T-cell (primary cell): ENCODE measurements at places on chromosomes 12 and 14.

DNA sequence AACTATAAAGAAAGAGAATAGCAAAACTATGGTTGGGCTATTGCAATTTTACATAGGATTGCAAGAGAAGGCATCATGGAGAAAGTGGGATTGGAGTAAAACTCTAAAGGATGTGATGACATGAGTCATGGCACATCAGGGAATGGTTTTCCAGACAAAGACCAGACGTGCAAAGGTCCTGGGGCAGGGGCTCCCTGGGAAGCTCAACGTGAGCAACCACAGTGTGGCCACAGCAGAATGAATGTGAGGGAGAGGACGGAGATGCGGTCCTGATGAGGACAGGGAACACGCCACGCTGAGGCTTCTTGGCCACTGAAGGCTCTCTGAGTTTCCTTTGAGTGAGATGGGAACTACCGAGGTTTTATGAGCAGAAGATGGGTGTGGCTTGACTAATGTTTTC, 38.2 kb downstream of the FZD10 start:
- no peak for DNase-seq

- no peak for DNase-seq
These were observed 633 bp upstream of the RNU4-2 start for GRCh38 chr12:120292411-120292660.

GRCh38 chr14:80780500-80780899, 161.0 kb downstream of the CEP128 start:
- no peak for DNase-seq

GRCh38 chr12:55915482-55915859, 12.2 kb downstream of the PYM1 start:
- no peak for DNase-seq

GRCh38 chr14:85041618-85042017, 488.3 kb upstream of the FLRT2 start:
- no peak for DNase-seq

DNA sequence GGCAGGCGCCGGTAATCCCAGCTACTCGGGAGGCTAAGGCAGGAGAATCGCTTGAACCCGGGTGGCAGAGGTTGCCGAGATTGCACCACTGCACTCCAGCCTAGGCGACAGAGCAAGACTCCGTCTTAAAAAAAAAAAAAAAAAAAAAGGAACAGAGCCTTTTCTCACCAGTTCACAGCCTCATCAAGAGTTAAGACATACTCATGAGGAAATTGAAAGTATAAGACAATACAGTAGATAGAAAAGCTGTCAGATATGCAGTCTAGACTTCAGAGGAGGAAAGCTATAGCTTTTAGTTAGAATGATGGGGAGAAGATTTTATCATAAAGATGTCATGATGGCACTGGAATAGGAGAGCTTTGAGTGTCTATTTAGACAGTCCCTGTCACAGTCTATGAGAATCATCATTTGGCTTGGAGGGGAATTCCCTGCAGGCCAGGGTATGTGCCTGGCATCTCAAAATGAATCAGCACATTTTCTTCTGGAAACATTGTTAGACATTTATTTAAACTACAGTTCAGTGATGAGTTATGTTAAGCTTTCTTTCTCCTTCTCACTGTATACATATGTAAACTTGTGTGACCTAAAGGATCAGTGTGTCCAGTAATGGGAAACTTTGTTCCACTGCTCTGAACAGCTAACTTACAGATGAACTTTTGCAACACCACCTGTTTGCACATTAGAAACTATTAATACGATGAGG, 2.9 kb upstream of the RAB35 start:
- no peak for DNase-seq

DNA sequence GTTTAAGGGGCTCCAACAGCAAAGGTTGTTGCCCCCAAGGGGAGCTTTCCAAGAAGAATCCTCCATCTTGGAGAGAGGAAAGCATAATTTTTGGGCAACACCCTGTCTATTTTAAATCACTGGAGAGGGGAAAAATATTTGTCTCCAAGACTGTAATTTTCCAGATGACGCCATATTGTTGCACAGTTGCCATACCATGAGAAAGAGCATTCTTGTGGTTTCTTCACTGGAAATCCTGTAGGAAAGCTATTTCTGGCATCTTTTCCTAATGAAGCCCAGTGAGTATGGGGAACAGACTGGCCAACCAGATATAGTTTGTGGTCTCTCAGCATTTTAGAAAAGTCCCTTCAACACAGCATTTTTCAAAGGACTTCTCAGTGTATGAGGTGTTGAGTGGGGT, 88.1 kb upstream of the MANSC4 start:
- DNase-seq, result no peak

DNA sequence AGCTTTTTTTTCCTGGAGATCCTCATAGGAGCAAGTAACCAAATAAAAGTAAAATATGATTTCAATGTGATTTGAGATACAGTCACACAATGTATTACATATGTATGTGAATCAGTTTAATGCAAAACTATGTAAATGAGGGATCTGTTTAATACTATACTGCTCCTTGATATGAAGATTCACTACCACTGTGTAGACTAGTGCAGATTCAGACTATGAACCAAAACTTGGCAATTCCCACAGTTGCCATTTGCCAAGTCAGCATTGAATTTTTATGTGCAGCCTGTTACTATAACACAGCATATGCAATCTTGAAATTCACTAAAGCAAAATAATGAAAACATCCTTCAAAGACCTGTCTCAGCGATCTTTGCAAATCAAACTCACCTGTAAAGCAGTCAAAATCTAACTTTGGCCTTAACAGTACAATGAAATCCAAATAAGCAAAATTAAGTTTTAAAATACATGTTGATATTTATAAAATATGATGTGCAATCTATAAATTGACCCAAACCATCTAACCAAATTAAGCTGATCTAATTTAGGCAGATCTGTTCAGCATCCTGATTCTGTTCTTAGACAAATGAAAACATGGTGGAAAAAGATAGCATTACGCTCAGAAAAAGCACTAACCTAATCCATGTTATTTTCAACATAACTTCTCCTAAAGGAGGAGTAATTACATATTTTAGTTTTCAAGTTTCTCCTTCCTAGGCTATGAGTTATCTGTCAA, 25.5 kb upstream of the LMNTD1 start:
- DNase-seq, result no peak

DNA sequence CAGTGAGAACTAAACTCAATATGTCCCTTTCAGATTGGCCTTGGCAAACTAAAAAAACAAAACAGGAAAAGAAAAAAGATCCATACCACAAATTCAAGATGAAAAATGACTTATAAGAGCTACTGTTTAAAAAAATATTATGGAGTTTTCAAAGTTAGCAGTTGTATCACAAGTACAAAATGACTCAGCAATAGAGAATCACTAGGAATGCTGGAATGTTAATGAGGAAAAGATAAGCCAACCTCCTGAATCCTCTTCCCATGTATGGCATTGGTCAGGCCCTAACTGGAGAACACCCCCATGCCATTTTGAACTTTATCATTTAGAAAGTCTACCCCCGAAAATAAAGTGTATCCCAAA, 62.2 kb downstream of the PPP1R36 start:
- DNase-seq, result no peak

DNA sequence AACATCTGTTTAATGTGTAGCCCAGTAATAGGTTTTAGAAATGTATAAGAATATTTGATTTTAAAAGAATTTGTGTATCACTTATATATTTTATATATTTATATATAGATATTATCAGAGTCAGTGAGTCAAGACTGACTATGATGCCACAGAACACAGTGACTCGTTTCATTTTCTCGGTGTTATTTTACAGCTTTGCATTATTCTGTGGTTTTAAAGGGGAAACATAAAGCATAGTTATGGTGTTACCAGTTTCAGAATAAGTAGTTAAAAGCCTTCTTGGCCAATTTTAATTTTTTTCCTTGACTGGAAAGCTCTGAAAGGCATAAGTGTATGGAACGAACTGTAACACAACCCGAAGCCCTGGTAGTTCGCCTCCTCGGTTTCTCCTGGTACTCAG, 91.0 kb downstream of the GRIP1 start:
- no peak for DNase-seq

- DNase-seq, result no peak
These were observed 871.6 kb upstream of the MDGA2 start for GRCh38 chr14:48546996-48547395.

GRCh38 chr12:57368349-57369095, 62.3 kb downstream of the R3HDM2 start:
- DNase-seq, result no peak

DNA sequence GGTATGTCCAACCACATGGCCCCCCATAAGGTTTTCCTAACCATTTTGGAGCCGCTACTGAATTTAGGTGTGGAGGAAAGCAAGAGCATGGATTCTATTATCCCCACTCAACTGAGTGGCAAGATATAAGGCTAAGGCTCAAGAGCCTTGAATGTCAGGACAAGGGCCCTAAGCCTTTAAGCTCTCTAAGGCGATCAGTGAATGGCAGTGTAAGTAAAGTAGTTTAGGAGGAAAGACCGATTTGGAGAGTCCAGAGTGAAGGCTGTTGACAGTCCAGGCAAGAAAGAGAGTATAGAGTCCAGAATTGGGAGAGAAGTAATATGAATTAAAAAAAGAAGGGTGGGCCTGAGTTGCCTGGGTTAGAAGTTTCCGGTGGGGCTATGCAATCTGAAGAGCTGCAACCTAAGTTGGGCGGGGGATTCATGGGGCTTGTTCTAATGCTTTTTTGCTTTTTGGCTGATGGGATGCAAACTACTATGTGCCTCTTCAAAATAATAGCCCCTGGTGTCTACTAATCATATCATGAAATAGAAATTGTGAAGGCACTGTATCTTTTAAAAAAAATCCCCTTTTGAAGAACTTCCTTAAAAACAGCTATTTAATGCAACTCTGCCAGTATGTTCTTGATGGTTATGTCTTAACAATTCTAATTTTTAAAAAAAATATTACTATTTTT, at the start of gene SPIC:
TSS of gene SPIC (plus strand) at position 626 of the 676 bp plus-strand sequence. CDS start 1,569 bp downstream, outside the sequence.
- no peak for DNase-seq

DNA sequence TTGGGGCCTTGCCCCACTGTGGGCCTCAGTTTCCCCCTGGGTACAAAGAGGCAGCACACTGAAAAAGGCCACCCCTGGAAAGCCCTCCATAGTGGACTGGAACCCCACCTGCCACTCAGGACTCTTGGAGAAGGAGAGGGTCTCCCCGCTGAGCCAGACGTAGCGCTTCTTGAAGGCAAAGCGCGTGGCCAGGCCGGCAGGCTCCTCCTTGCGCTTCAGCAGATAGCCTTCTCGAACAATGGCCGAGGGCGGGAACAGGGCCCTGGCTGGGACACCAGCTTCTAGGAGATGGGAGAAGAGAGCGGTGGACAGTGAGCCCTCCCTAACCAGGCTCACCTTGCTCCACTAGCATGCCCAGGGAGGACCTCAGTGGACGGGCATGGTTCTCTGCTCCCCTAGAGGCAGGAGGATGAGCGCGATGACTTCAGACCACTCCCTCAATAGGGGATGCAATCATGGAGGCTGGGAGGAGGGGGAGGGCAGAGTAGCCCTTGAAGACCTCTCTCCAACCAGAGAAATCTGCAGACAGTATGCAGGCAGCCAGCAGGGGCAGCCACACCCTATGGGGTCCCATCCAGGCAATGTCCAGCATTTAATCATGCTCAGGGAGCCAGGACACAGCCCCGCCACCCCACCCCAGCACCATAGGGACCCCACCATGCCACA, 29.8 kb downstream of the RASAL1 start:
- DNase-seq, result no peak

GRCh38 chr14:99360774-99361595, 89.0 kb upstream of the BCL11B start:
- DNase-seq, result no peak

DNA sequence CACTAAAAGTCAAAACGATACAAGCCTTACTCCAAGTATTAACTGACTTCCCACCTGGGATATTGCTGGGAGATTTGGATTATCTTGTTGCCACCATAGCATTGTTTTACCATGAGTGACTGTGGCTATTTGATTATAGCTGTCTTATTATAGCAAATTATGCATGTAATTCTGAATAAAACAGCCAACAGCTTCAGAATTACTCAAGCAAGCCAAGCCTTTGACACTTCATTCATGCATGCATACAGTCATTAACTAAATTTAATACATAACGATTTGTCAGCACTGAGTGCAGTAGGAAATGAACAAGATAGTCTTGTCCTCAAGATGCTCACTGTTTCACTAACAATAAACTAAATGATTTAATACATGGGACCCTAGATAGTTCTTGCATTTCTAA, 133.0 kb upstream of the FRMD6 start:
- no peak for DNase-seq

DNA sequence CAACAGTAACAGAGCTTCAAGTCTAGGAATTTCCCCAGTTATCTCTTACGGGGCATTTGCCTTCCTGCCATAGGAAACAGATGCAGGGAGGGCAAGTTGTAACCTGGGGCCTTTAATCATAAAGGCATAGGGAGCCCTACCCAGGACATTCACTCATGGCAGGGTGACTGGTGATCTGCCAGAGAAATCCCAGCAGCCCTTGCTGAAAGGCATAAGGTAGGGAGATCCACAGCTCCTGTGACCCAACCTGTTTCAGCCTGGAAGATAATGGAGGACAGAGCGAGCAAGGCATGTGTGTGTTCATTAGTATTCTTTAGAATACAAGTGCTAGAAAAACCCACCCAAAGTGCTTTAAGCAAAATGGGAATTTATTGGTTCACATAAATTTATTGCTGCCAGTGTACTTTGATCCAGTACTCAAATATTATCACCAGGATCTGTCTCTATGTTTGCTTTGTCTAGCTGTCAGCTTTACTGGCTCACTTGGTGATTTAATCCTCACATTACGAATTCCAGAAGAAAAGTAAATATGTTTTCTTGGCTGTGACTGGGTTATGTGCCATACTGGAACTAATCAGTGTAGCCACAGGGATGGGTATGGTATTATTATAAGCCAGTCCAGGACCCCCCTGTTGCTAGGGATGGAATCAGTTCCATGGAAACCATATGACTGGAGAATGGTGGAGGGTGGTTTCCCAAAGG, 21.1 kb upstream of the AKAP6 start:
- no peak for DNase-seq

DNA sequence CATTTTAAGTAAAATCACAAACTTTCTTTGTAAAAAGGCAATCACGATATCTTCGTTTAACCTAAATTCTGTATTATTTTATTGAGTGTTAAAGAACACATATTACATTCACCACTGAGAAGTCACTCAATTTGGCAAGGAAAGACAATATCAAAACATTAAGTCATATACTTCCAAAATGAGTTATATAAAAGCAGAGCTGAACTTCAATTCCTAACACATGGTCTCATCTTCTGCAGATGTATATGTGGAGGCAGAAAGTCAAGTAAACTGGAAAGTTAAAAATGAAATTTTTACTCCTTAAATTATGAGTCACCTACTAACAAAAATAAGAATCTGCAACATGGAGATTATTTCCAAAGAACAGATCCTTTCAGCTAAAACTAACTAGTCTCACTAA, 28.7 kb downstream of the BMAL2 start:
- no peak for DNase-seq

DNA sequence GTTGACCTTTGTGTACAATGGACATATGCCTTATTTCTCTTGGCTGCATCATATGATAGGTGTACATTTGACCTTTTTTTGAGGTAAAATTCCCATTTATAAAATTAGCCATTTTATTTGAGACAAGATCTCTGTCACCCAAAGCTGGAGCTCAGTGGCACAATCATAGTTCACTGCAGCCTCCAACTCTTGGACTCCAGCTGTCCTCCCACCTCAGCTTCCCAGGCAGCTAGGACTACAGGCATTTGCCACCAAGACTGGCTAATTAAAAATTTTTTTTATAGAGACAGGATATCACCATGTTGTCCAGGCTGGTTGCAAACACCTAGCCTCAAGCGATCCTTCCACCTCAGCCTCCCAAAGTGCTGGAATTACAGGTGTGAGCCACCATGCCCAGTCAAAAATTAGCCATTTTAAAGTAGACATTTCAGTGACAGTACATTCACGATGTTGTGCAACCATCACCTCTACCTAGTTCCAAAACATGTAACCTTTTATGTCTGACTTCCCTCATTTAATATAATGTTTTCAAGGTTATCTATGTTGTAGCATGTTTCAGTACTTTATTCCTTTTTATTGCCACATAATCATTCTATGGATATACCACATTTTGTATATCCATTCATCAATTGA, 5.4 kb downstream of the G2E3 start:
- DNase-seq, result no peak
